ENCODE measurements at places on chromosomes 13 and 19. TPM values are rescaled to one million over a fixed set of nuclear protein-coding genes. Genes with fewer than 3 reads are reported as not detected.

- no peak for DNase-seq
Measured at GRCh38 chr13:52383366-52383765, 22.6 kb downstream of the THSD1 start.

- no peak for DNase-seq
Measured at GRCh38 chr19:788686-788982, 8.6 kb upstream of the PTBP1 start.

DNA sequence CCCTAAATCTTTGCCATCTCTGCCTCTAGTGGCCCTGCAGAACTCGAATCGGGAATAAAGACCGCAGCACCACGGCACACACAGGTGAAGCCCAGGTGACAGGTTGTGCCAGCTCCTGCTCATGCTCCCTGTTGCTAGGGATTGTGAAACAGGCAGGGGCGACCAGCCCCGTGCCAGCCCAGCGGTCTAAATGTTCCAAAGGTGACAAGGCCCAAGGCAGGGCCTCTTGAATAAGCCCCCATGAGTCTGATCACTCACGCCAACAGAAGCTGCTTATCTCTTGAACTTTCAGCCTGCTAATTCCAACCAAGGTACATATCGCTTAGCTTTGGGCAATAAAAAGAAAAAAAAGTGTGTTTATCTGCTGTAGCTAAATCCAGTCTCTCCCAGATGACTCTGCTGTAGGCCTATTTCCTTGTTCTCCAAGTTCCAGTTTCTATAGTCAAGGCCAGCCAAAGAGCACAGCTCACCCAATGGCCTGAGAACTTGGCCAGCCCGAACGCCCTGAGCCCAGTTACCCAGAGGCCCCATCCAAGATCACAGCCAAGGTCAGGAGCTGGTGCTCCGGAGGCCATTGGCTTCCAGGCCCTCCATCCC is 191.1 kb upstream of the GPR12 start:
- DNase-seq, result no peak

- DNase-seq, result no peak
Measured at GRCh38 chr13:102402290-102402689, 442 bp upstream of the FGF14 start.

- DNase-seq, result no peak
Measured at GRCh38 chr19:28307487-28307886, 905.5 kb downstream of the UQCRFS1 start.

GRCh38 chr13:93765062-93765461 is 538.5 kb downstream of the GPC6 start:
- DNase-seq, result no peak

Gene CA11
- total RNA-seq, result 7.9 TPM

Measured in vagina (tissue), 2 donors.